ENCODE measurements at places on chromosomes 2 and 18. TPM values are rescaled to one million over a fixed set of nuclear protein-coding genes. Genes with fewer than 3 reads are reported as not detected.

GRCh38 chr18:29321561-29321960 lies 1144.6 kb upstream of the CDH2 start:
- DNase-seq: no peak

Gene TMEM198
- total RNA-seq: 2.9 TPM

GRCh38 chr2:140586379-140586778 lies 1544.4 kb downstream of the LRP1B start:
- no peak for DNase-seq

Gene DSG4
- total RNA-seq: not detected

Gene RSAD2
- total RNA-seq: 23.1 TPM

Gene C1GALT1C1L
- 0.41 TPM for total RNA-seq

GRCh38 chr2:230798769-230799399 lies 65.9 kb upstream of the ITM2C start:
- no peak for DNase-seq

DNA sequence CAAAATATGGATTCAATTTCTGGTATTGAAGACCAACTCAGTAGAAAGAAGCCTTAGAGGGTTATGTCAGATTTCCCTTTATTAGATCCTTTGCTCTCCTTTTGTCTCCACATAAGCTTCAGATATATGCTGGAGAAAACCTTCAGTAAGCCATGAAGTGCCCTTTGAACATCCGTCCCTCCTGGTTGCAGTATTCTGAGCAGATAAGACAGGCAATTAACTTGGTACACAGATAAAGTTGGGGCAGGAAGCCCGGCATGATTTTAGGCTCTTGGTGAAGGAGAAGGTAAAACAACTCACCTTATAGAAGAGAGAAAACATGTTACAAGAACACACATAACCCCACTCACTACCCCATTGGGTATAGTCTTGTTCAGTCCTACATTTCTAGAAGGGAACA lies 76.4 kb downstream of the SRD5A2 start:
- no peak for DNase-seq

DNA sequence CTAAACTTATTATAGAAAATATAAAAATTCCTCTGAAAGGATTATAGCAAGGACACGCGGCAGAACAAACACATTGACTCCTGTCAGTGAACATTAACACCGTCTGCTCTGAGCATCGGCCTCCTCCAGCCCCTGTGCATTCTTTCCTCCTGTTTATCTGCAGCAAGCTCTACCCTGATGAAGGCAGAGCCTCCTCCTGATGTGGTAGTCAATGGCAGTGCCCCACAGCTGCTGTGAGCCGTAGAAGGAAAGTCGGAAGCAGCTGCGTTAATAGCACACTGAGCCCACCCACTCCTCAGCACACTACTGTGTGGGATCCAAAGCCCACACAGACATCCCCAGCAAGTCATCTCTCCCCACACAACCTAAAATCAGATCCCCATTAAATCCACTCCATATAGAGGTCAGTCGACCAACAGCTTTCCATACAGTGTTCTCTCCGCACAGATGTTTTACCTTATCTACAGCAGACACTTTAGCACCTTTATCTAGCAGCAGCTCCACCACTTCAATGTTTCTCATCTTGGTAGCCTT lies 41.0 kb downstream of the KIDINS220 start:
- DNase-seq: no peak

Gene ADRA2B
- 0.34 TPM for total RNA-seq

Gene KCNS3
- 48.2 TPM for total RNA-seq

Gene SATB2
- total RNA-seq: 4.5 TPM

- DNase-seq: peak; percentile 71
Observed at GRCh38 chr18:66495844-66496243, 108.0 kb downstream of the CDH19 start.

DNA sequence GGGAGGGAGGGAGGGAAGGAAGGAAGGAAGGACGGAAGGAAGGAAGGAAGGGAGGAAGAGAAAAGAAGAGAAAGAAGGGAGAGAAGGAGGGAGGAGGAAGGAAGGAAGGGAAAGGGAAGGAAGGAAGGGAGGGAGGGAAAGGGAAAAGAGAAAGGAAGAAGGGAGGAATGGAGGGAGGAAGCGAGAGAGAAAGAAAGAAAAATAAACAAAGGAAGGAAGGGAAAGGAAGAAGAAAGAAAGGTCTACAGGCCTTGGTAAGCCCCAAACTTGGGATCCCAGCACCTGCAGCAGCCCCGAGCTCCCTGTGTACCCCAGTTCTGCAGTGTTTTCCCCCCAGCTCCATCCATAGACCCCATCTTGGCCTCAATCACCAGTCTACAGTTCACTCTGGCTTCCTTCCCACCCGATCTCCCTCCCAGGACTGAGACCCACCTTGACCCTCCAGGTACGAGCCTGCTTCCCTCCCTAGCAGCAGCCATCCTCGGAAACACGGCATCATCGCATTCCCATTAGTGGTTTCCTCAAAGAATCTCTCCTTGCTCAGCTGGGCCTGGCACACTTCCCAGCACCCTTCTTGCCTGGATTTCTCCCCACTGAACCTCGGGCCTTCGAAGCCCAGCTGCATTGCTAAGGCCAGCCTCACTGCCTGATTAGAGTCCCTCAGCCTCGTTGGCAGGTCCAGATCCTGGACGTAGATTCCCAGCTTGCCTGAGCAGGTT lies 46.1 kb upstream of the SH3BP4 start:
- DNase-seq: no peak

GRCh38 chr2:39688181-39688580 lies 22.5 kb downstream of the TMEM178A start:
- DNase-seq: no peak

DNA sequence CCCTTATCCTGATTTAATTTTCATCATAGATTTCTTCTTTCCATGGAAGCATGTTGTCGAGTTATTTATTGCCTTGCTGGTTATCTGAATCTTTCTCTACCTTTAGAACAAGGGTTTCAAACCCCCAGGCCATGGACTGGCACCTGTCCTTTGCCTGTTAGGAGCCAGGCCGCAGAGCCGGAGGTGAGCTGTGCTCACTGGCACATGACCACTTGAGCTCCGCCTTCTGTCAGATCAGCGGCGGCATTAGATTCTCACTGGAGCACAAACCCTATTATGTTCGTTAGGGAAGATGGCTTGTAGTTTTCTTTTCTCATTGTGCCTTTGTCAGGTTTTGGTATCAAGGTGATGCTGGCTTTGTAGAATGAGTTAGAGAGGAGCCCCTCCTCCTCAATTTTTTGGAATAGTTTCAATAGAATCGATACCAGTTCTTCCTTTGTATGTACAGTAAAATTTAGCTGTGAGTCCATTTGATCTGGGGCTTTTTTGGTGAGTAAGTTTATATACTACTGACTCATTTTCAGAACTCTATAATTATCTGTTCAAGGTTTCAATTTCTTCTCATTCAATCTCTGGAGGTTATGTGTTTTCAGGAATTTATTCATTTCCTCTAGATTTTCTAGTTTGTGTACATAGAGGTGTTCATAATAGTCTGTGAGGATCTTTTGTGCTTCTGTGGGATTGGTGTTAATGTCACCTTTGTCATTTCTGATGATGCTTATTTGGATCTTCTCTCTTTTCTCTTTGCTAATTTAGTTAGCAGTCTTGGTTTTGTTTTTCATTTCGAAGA lies 668.0 kb upstream of the FAM98A start:
- no peak for DNase-seq

DNA sequence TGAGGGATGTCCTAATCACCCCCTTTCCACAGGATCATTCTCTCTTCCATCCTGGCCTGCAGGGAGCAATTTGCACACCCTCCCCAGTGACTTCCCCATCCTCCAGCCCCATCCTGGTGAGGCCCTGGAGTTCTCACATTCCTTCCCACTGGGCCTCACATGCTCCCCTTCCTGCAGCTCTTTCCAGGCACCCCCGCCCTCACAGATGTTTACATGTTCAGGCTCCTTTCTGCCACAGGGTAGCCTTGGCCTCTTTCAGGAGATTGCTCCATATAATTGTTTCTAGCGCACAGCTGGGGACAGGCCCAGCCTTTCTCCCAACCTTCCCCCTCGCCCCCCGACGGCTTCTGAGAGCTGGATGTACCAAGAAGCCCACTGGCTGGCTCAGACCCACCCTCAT lies 288.4 kb upstream of the TRIB2 start:
- DNase-seq: no peak

DNA sequence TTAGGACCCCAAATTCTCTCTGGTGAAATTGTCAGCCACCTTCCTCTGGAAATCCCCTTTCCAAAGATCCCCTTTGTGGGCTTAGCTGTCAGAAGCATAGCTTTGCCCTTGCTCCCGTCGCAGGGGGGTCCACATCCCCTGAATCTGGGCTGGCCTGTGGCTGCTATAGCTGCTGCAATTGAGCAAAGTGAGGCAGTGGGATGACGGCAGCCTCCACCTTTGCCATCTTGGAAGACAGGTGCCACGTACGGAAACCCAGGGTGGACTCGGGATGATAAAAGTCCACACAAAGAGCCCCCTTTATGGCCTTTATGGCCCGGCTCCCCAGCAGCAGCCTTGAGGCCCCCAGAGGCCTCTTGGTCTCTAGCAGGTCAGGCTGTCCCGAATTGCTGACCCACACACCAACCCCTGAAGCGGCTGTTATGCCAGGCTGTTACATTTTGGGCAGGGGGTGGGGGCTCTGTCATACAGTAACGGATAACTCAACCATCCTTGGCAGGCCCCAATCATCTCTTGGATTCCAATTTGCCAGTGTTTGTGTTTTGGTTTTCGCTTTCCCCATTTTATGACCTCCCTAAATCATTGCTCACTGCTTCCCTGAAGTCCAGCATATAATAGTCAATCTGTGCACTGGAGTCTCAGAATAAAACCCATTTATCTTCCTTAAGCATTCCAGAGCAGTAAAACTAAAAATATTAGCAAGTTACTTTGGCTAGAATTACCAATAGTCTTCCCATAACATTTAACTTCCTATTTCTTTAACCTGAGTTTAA lies 33.2 kb upstream of the ID2 start:
- DNase-seq: no peak

Gene RNF152
- total RNA-seq: 15.5 TPM

DNA sequence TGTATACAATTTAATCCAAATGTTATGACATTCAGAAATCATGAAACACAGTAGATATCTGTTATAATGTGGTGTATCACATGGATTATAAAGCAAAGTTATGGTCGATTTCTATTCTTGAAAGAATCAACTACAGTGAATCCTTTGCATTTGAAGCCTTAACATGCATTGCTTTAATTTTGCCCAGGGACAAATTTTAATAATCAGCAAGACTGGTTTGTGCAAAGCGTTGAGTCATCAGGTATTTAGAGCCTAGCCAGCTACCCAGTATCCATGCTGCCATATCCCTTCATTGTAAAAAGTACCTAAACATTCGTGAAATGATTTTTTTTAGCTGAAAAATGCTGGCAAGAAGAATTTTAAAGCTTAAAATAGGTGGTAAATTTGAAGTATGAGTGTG lies 8.9 kb upstream of the SPDYA start:
- DNase-seq: no peak

- DNase-seq: no peak
Observed at GRCh38 chr2:121591199-121591598, 58.1 kb downstream of the CLASP1 start.

DNA sequence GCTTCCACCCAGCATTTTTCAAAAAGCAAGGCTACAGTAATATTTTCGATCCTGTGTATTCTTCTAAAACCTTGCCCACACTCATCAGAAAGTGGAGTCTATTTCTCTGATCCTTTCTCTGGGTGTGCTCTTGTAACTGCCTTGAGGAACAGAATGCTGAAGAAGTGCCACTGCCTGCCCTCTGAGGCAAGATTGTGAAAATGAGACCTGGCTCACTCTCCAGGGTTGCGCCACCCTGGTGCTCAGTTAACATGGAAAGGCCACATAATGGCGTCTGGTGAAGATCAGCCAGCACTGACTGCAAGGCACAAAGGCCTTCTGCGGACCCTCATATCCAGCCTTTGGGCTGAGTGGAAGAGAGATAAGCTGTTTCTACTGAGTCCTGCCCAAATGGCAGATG lies 11.2 kb upstream of the SH3RF3 start:
- no peak for DNase-seq

DNA sequence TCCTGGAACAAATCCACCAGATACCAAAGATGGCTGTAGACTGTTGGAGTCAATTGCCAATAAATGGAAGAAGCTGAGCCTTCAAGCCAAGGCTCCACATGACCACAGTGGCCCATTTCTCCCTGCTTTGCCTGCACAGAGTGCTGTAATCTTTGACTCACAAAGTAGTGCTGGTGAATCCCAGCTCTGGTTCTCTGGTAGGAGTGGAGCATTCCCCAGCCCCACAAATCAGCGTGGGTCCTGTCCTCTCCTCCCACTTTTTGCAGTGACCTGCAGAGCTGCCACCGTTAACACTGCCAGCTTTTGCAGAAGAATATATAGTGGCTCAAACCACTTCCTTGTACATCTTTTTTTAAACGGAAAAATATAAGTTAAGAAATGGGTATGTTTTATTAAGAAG lies 93.9 kb downstream of the MGAT5 start:
- DNase-seq: no peak

Gene UGT1A5
- not detected for total RNA-seq

DNA sequence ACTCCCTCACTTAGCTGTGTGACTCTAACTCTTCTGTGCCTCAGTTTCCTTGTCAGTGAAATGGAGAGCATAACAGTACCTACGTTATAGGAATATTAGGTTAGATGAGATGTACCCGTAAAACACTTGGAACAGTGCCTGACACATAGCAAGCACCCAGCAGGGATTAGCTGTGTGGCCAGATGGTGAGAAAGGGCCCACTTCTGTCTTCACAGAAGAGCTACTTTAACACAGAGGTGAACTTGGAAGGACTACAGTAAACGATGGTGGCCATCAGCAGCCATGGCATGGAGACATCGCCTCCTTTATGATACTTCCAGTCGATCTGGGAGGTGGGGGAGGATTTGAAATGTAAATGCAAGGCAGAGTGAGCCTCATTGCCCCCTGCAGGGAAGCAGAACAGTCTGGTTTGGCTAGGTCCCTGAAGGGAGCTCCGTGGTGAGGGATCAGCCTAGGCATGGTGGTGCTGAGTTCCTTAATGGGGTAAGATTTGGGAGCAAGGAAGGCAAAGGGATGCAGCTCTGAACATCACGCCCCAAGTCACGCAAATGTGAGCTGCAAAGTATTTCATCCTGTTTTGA lies 101.7 kb upstream of the ALPP start:
- no peak for DNase-seq

DNA sequence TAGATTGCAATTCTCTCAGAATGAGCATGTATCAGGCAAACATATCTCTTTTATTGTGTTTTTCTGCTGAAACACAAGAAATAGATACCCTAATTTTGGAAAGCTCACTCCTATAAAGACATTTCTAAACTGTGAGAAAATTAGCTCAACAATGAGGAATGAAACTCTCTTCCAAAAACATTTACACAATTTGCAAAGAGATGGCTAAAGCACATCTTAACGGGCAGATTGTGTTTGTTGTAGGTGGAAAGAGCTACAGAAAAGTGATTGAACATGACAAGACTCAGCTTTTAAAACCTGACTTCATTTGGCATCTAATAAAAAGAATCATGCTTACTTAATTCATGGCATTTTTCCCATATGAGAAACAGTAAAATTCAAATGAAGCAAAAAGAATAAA lies 175.0 kb upstream of the SLC39A10 start:
- no peak for DNase-seq

Gene PRR30
- not detected for total RNA-seq

GRCh38 chr2:142868229-142868762 lies 9.2 kb upstream of the KYNU start:
- peak; percentile 87 for DNase-seq
